T-cell (primary cell): ENCODE measurements at places on chromosomes 3 and 15.

GRCh38 chr3:45437383-45437782 lies 49.0 kb downstream of the LARS2 start:
- DNase-seq: no peak

DNA sequence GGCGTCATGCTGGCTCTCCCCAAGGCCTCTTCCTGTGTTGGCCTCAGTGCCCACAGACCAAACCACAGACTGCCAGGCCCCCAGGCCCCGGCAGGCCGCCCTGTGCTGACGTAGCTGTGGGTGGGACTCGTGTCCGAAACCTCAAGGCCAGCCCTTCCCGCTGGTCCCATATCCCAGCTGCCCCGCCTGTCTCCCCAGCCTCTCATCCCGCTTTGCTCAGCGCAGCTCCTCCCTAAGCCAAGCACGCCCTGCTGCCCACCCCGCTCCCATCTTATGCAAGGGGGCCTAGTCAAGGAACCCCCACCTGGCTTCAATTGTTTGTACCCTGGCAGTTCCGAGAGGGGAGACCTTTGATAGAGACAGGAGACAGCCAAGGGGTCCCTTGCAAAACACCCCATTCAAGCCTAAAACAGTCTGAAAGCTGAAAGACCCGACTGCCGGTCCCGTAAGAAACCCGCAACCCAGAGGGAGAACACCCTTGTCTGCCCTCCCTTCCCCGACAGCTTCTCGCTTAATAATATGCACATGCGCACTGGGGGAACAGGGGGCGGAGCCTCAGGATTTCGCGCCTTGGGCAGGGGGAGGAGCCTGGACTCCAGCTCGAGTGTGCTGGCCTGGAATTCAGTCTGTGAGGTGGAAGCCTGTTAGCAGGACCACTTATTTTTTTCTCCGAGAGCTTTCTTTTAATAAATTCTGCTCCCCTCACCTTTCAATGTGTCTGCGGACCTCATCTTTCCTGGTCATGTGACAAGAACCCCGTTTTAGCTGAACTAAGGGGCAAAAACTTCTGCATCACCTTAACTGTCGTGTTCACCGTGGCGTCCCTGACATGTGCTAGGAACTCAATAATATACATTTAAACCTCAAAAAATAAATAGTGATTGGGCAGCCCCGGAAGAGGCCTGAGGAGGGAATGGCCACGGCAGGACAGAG lies 17.2 kb downstream of the TNFAIP8L3 start:
- peak; percentile 18 for DNase-seq

- DNase-seq: no peak
These were observed 203.2 kb upstream of the TMCO5A start for GRCh38 chr15:37731146-37731746.

DNA sequence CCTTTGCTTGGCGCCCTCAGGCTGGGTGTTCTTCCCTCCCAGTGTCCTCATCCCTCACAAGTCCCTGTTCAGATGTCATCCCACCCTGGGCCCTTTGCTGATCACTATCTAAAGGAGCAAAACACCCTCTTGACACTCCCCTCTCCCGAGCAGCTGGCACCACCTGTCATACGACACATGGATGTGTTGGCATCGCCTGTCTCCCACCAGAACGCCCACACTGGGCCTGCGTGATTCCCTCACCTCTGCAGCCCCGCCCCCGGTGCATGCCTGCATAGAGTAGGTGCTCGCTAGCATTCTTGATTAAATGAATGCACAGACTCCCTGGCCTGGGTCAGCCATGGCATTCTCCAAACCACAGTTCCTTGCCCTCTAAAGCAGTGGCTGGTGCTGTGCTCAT lies 75.8 kb downstream of the DNAJB8 start:
- DNase-seq: no peak

GRCh38 chr3:78455166-78455565 lies 1312.6 kb downstream of the ROBO1 start:
- DNase-seq: no peak

GRCh38 chr3:142931222-142931621 lies 32.3 kb downstream of the PAQR9 start:
- DNase-seq: no peak

- no peak for DNase-seq
These were observed 72.1 kb downstream of the WDR76 start for GRCh38 chr15:43898891-43899290.

DNA sequence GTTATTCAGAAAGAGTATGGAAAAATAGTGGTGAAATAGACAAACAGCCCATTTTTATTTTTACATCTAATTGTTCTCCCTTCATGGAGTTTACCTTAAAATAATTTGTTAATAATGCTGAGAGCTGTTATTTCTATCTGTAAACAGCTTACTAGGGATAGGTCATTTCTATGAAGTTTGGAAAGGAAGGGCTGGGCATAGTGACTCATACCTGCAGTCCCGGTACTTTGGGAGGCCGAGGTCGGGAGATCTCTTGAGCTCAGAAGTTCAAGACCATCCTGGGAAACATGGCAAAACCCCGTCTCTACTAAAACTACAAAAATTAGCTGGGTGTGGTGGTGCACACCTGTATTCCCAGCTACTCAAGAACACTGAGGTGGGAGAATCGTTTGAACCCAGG lies 624.3 kb upstream of the LMCD1 start:
- no peak for DNase-seq

DNA sequence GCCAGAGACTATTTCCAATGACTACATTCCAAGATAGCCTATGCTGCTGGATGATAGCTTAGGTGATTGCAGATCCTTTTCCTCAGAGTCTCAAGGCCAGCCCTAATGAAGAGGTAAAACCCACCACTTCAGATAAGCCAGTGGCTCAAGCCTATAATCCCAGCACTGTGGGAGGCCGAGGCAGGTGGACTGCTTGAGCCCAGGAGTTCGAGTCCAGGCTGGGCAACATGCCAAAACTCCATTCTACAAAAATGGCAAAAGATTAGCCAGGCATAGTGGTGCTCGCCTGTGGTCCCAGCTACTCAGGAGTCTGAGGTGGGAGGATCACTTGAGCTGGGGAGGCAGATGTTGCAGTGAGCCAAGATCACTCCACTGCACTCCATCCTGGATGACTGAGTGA lies 495.3 kb downstream of the ZIC1 start:
- no peak for DNase-seq

- no peak for DNase-seq
These were observed 18.3 kb upstream of the IL20RB start for GRCh38 chr3:136939489-136939888.

- no peak for DNase-seq
These were observed 59.4 kb downstream of the TMEM44 start for GRCh38 chr3:194573680-194574437.
